ENCODE measurements at places on chromosomes 6 and 20. TPM values are rescaled to one million over a fixed set of nuclear protein-coding genes. Genes with fewer than 3 reads are reported as not detected.

GRCh38 chr6:73548458-73549446 is 27.9 kb upstream of the EEF1A1 start:
- DNase-seq, result no peak
- H3K4me1 ChIP-seq, result peaks cover 6% of the 10 kb centered on the region
- H3K27me3 ChIP-seq, result no peaks in the 10 kb centered on the region
- no peak overlapping the region for H3K4me3 ChIP-seq
- no peak overlapping the region for H3K27ac ChIP-seq

- H3K27me3 ChIP-seq, result no peaks in the 10 kb centered on the region
- no peaks in the 10 kb centered on the region for H3K4me1 ChIP-seq
- DNase-seq, result no peak
- no peak overlapping the region for H3K4me3 ChIP-seq
- no peaks in the 10 kb centered on the region for H3K36me3 ChIP-seq
Measured at GRCh38 chr6:161459008-161459615, 185.3 kb upstream of the AGPAT4 start.

DNA sequence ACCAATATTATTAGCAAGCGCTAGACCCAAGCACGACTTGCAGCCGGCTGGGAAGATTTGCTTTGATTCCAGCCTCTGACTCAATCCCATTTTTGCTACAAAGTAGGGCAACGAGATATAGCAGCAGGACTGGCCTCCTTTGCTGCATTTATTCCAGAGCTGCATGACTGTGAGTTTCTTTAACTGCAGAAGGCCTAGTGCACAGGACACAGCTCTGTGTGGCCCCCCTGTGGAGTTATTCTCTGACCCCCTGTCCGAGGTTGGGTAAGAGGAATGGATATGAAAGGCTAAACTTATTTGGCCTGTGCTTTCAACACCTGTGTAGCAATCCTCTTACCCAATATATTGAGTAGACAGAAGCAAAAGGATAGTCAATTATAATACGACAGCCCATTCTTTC is 133.3 kb upstream of the SPTLC3 start:
- no peak for DNase-seq
- H3K36me3 ChIP-seq, result no peaks in the 10 kb centered on the region
- H3K27me3 ChIP-seq, result no peaks in the 10 kb centered on the region
- H3K4me1 ChIP-seq, result no peaks in the 10 kb centered on the region
- no peak overlapping the region for H3K4me3 ChIP-seq

Gene SPDEF
- not detected for total RNA-seq

- DNase-seq, result no peak
- H3K27me3 ChIP-seq, result no peaks in the 10 kb centered on the region
- H3K27ac ChIP-seq, result no peak overlapping the region
- H3K4me3 ChIP-seq, result no peak overlapping the region
- no peaks in the 10 kb centered on the region for H3K4me1 ChIP-seq
Measured at GRCh38 chr6:98323605-98324004, 510.8 kb upstream of the POU3F2 start.

All from esophagus muscularis mucosa (tissue), 4 donors.